ENCODE measurements at places on chromosomes 6 and 20.
A peak's percentile ranks its signal among the peaks of the same experiment; 100 is the strongest.

- H3K27me3 ChIP-seq = no peaks in the 10 kb centered on the region
- H3K4me3 ChIP-seq = no peak overlapping the region
- H3K36me3 ChIP-seq = no peaks in the 10 kb centered on the region
- H3K4me1 ChIP-seq = no peaks in the 10 kb centered on the region
These were observed 1007.9 kb upstream of the CITED2 start for GRCh38 chr6:140382355-140382754.

DNA sequence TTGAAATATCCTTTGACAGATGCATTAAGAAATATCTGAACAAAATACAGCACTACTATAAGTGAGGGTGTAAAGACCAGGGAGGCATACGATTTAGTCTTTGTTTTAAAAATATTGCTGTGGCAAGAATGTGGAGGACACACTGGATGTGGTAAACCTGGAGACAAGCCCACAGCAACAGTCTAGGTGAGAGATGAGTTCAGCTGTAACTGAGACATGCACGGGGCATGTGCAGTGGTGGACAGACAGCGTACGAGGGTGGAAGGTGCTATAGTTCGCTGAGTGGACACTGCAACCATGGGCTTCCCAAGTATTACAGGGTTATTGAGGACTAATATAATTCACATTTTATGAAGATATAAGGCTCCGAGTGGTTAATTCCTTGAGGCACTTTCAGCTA, 1.8 kb downstream of the NANP start:
- peaks cover 15% of the 10 kb centered on the region for H3K4me1 ChIP-seq
- no peaks in the 10 kb centered on the region for H3K27me3 ChIP-seq

- H3K4me1 ChIP-seq = peaks cover 6% of the 10 kb centered on the region
- H3K27me3 ChIP-seq = no peaks in the 10 kb centered on the region
- no peak overlapping the region for H3K4me3 ChIP-seq
- H3K36me3 ChIP-seq = no peaks in the 10 kb centered on the region
- no peak for DNase-seq
These were observed 211.9 kb downstream of the GMPR start for GRCh38 chr6:16450285-16450684.

DNA sequence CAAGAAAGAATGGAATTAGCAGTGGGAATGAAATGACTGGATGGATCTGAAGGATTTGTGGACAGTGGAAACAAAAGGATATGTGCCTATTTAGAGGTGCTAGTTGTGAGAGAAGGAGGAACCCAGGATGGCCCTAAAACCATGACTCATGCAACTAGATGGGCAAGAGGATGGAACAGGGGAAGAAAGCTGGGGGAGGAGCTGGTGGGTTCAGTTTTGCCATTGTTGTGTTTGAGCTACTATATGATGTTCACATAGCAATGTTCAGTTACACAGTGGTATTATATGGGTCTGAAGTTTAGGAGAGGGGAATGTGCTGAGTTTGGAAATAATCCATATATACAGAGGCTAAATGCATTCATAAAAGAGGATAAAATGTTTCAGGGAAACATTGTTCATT, 125.7 kb upstream of the SSTR4 start:
- no peak for DNase-seq
- H3K4me1 ChIP-seq = no peaks in the 10 kb centered on the region
- H3K4me3 ChIP-seq = no peak overlapping the region
- peaks cover 15% of the 10 kb centered on the region for H3K27me3 ChIP-seq

DNA sequence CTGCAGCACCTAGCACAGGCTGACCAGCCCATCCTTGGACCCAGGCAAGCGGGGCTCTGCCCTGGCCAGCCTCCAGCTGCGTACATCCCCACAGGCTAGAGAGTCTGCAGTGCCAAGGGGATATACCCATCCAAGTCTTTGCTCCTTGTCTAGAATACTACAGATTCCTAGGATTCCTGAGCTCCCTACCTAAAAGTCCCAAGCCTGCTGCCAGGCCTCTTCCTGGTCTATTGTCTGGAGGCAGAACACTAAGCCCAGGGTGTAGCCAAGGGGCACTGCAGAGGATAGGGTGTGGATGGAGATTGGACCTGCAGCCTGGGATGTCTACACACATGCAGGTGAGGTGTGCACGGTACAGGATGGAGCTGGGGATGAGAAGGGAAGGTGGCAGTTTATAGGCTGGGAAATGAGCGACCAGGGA, 90.0 kb upstream of the SIRPA start:
- H3K27ac ChIP-seq = no peak overlapping the region
- no peak for DNase-seq
- H3K27me3 ChIP-seq = peaks cover 18% of the 10 kb centered on the region
- H3K4me3 ChIP-seq = no peak overlapping the region
- H3K36me3 ChIP-seq = no peaks in the 10 kb centered on the region

GRCh38 chr20:51171141-51171540, 148.2 kb upstream of the KCNG1 start:
- H3K27ac ChIP-seq = no peak overlapping the region
- H3K4me1 ChIP-seq = no peaks in the 10 kb centered on the region
- DNase-seq = no peak
- H3K27me3 ChIP-seq = no peaks in the 10 kb centered on the region
- H3K36me3 ChIP-seq = no peaks in the 10 kb centered on the region

DNA sequence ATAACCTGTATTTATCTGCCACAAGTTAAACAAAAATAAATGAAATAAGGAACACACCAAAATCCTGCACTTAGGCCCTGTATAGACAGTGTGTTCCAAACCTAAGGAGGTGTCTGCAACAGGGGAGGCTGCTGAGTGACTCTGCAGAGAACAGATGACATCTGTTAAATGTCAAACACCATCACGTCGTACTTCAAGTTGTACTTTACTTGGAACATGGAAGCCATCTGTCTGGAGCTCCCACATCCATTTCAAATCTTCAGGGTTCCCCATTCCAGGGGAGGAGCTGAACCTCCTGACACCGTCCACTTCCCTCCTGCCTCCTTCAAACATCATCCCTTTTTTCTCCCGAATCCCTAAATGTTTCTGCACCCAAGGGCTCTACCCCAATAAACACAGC, 1.8 kb upstream of the MAP7 start:
- no peaks in the 10 kb centered on the region for H3K36me3 ChIP-seq
- H3K27ac ChIP-seq = no peak overlapping the region
- peaks cover 31% of the 10 kb centered on the region for H3K27me3 ChIP-seq
- no peak for DNase-seq

DNA sequence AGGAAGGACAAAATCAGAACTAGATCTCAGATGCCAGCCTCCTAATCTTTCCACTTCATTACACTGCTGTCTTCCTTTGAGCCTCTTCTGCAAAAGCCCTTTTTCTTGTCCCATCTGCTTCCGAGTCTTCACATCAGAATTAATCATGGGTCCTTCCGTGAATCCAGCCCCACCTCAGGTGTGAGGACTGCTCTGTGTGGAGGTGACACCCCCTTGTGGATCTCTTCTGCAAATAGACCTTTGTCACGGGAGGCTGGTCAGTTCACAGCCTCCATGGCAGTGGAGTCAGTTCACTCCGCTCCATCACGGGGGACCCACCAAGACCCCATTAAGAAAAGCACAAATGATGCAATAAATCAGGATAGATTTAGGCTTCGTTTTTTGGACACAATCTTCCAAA, 171.1 kb downstream of the ADAT2 start:
- H3K27ac ChIP-seq = no peak overlapping the region
- no peaks in the 10 kb centered on the region for H3K36me3 ChIP-seq
- H3K4me3 ChIP-seq = no peak overlapping the region

- no peak for DNase-seq
- no peaks in the 10 kb centered on the region for H3K27me3 ChIP-seq
- H3K36me3 ChIP-seq = no peaks in the 10 kb centered on the region
- no peaks in the 10 kb centered on the region for H3K4me1 ChIP-seq
- no peak overlapping the region for H3K4me3 ChIP-seq
- no peak overlapping the region for H3K27ac ChIP-seq
These were observed 60.0 kb downstream of the RFPL4B start for GRCh38 chr6:112407101-112407590.

GRCh38 chr20:24991897-24992486, 559 bp downstream of the APMAP start:
- peak overlapping the region; percentile 57 for H3K4me3 ChIP-seq
- peak overlapping the region; percentile 48 for H3K27ac ChIP-seq
- H3K27me3 ChIP-seq = peaks cover 6% of the 10 kb centered on the region
- peak; percentile 35 for DNase-seq
- peaks cover 8% of the 10 kb centered on the region for H3K4me1 ChIP-seq

GRCh38 chr6:160987265-160987664, 4.3 kb upstream of the MAP3K4 start:
- no peak for DNase-seq
- H3K27ac ChIP-seq = no peak overlapping the region
- no peak overlapping the region for H3K4me3 ChIP-seq
- H3K27me3 ChIP-seq = no peaks in the 10 kb centered on the region
- H3K4me1 ChIP-seq = peaks cover 6% of the 10 kb centered on the region

DNA sequence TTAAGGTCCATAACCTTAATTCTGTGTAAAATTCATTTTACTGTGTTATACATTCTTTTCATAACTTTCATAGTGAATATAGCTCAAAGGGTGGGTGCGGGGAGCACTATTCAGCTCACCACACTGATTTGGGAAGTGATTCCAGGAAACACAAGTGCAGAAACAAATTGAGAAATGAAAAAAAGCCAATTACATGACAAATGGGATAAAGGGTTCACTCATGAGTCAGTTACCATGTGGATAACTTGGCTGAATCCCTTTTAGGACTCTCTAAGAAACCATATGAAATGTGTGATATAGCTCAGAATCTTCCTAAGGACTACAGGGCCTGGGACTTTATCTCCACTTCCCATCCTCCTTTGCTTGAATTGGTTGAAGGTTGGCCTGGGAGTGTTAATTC, 3.1 kb upstream of the BTN2A1 start:
- H3K4me3 ChIP-seq = no peak overlapping the region
- peaks cover 5% of the 10 kb centered on the region for H3K4me1 ChIP-seq
- no peaks in the 10 kb centered on the region for H3K36me3 ChIP-seq
- no peaks in the 10 kb centered on the region for H3K27me3 ChIP-seq
- no peak overlapping the region for H3K27ac ChIP-seq

GRCh38 chr20:51385646-51386530, 156.6 kb downstream of the NFATC2 start:
- H3K27ac ChIP-seq = no peak overlapping the region
- peak; percentile 62 for DNase-seq
- H3K4me1 ChIP-seq = peaks cover 4% of the 10 kb centered on the region
- peaks cover 8% of the 10 kb centered on the region for H3K36me3 ChIP-seq
- H3K27me3 ChIP-seq = no peaks in the 10 kb centered on the region

GRCh38 chr6:39901116-39901655, 33.1 kb downstream of the MOCS1 start:
- no peaks in the 10 kb centered on the region for H3K27me3 ChIP-seq
- no peak for DNase-seq
- H3K4me1 ChIP-seq = no peaks in the 10 kb centered on the region
- no peak overlapping the region for H3K27ac ChIP-seq
- H3K36me3 ChIP-seq = no peaks in the 10 kb centered on the region

- no peak overlapping the region for H3K4me3 ChIP-seq
- DNase-seq = no peak
- no peaks in the 10 kb centered on the region for H3K36me3 ChIP-seq
- H3K4me1 ChIP-seq = peaks cover 5% of the 10 kb centered on the region
- no peaks in the 10 kb centered on the region for H3K27me3 ChIP-seq
These were observed 72.0 kb downstream of the GMDS start for GRCh38 chr6:2173203-2173961.
